ENCODE measurements at places on chromosomes 6 and 20.

DNA sequence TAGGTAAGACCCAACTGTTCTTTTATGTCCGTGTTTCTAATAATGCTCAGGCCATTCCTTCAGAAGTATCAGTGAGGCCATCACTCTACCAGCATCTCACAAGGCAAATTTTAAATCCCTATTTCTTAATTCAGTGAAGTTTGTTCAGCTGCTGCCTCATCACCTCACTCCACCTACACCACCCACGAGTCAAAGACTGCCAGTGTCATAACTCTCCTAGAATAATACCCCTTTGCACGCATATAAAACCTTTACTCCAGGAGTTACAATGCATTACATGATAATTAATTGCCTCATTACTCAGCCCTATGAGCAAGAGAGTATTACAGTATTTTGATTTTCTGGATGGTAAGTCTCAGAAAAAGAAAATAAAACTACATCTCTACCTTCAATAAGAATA lies 793.6 kb downstream of the TFAP2A start:
- no peak for DNase-seq

- DNase-seq: no peak
Measured at GRCh38 chr6:152068622-152069261, 261.3 kb downstream of the ESR1 start.

GRCh38 chr6:14144678-14145113 lies 27.1 kb downstream of the CD83 start:
- no peak for DNase-seq

DNA sequence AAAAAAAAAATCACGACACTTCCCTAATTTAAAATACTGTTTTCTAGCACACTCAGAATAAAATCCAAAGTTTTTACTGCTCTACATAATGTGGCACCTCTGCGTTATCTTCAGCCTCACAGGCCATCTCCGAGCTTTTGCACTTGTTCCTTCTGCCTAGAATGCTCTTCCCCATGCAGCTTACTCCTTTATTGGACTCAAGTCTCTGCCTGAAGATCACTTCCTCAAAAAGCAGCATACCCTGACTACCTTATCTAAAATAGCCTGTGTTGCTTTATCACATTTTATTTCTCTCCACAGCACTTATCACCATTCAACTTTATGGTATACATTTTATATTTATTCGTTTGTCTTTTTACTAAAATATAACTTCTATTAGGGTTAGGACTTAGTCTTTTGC lies 2.3 kb downstream of the ZNF322 start:
- DNase-seq: no peak

DNA sequence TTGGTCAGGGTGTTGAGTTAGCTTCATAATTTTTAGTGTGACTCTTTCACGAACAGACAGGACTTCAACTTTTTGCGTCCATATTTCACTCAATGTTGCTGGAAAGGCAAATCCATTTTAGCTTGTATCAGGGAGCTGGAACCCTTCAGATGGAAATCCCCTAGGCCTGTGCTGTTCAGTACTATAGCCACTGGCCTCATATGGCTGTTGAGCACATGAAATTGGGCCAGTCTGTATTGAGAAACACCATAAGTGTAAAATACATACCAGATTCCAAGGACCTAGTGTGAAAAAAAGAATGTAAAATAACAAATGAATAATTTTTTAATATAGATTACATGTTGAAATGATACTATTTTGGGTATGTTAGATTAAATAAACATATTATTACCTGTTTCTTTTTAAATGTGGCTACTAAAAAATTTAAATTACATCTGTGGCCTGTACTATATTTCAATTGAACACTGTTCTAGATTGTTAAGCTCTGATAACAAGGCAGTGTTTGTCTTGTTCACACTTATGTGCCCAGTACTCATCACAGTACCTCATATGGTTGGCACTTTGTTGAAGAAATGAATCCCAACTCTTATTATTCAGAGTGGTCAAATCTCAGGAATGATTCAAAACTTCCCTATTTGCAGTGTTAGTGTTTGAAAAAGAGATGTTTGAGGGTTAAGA lies 34.3 kb downstream of the CTNNBL1 start:
- DNase-seq: no peak

- DNase-seq: no peak
Measured at GRCh38 chr6:140445474-140446004, 1071.1 kb upstream of the CITED2 start.

DNA sequence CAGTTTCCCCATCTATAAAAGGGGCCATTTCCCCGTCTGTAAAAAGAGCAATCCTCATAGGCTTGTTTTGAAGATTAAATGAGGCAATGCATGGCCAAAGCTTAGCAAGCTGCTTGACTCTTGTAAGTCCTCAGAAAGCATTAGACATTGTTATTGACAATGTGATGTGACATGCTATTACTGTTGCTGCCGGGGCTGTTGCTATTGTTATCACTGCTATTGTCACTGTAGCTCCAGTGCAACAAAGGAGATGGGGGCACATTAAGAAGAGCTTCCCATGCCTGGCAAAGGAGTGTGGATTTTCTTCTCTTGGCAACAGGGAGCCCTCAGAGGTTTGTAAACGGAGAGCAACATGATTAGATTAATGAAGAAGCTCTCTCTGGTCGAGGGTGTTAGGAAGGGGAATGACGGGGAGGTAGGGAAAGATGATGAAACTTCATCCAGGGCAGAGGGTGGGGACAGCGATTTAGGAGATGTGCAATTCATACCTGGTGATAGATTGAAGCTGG lies 33.1 kb upstream of the FAM83D start:
- DNase-seq: no peak

DNA sequence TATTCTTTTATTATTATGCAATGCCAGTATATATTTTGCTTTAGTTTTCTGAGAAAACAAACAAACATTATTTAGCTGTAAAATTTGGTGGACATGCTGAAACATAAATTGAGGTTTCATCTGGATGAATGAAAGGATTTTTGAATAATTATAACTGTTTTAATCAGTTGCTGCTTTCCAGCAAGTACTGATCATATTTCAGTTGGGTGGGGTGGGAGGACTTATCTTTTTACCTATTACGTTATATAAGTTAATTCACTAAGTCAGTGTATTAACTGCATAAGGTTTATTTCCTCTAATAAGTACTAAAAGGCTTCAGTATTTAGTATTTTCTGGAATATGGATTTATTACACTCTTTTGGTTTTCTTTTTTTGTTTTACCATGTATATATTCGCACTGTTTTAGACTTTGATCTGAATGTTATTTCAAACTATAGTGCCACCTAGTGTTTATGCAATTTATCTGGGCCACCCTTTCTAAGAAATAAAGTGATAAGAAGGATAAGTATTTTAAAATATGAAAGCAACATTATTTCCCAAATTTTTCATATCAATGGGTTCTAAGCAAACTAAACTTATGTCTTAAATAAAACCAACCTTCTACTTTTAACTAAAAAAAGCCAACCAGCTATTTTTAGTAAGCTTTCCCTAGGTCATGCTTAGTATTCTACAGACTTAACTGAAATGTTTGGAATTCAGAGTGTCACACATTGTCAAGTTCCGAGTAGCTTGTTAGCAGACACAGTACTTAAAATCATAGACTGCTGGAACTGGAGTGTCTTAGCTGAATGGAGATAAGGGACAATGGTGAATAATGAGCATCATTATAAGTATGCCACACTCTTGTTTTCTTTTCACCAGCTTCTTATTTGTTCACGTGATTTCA lies 105.4 kb upstream of the MCHR2 start:
- DNase-seq: no peak

DNA sequence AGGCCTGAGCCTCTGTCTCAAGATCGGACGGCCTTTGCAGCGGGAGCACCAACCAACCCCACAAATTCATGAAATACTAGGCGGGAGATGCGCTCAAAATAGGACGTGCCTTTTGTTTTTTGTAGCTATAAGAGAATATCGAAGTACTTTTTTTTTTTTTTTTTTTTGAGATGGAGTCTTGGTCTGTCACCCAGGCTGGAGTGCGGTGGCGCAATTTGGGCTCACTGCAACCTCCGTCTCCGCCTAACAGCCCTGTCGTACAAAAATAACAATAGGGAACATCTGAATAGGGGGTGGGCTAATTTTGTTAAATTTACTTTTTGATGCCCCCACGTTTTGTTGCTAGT lies 5.9 kb upstream of the TUBB2A start:
- no peak for DNase-seq

- no peak for DNase-seq
Measured at GRCh38 chr20:47611785-47612184, 110.1 kb downstream of the NCOA3 start.

GRCh38 chr20:25064561-25065071 lies 6.7 kb upstream of the ACSS1 start:
- no peak for DNase-seq

DNA sequence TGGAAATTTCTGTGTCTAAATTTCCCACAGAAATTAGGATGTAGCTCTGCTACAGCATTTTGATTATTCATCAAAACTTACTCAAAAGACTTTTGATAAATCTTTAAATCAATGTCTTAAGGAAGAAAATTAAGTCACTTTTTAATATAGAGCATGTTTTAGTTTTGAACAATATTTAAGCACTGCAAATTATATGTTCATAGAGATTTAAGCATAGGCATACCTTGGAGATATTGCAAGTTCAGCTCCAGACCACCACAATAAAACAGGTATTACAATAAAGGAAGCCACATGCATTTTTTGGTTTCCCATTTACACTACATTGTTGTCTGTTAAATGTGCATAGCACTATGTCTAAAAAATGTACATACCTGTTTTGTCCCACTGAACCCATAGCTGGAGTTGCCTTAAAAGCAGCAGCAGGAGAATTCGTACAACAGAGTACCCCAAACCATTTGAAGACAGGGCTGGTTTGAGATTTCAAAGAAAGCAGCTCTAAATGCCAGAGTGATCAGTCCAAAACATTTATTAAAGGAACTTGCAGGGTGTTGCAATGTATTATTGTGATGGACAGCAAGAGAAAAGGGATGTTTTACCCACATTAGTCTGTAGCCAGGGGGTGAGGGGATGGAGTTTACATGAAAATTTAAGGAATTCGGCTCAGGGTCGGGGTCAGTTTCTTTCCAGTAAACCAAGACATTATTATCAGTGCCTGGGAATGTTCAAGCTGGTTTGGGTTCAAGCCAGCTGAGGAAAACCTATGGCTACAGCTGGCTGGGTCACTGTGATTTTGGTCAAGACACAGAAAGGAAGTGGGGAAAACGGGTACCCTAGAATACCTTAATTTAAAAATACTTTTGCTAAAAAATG lies 6.3 kb upstream of the LOC128125822 start:
- no peak for DNase-seq

GRCh38 chr20:49775229-49775693 lies 37.4 kb upstream of the SLC9A8 start:
- DNase-seq: peak; percentile 66

GRCh38 chr6:148653138-148653776 lies 93.6 kb upstream of the UST start:
- DNase-seq: no peak

GRCh38 chr6:44464527-44465310 lies 77.2 kb downstream of the CDC5L start:
- DNase-seq: no peak

- DNase-seq: no peak
Measured at GRCh38 chr6:27208042-27208441, 39.5 kb upstream of the PRSS16 start.

DNA sequence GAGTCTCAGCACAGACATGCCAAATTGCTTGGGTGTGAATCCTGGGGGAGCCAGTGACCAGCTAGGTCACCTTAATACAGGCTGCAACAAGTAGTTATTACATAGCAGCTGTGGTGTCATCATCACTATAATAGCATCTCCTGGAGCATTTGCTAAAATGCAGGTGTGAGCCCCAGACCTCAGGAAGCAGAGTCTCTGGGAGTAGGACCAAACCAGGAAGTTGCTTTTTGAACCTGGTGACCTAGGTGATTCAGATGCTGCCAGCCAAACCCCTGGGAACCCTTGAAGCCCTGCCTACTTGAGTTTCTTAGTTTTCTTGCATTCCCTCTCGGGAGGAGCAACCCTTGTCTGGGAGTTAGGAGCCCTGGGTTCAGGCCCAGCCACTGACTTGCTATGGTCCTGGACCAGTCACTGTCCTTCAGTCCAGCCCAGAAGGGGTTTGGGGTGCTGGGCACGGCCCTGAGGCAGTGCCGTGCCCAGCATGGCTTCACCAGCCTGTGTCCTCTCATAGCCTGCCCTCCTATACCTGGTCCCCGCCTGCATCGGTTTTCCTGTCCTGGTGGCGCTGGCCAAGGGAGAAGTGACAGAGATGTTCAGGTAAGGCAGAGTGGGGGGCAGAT lies 39.3 kb upstream of the ID1 start:
- DNase-seq: no peak
